ENCODE measurements at places on chromosomes 12 and 14.

GRCh38 chr12:99935608-99936007 is 49.1 kb downstream of the ANKS1B start:
- no peaks in the 10 kb centered on the region for H3K4me1 ChIP-seq
- 0 out of 2 replicates have a peak, but pooled peaks cover 6% of the 10 kb centered on the region for H3K27me3 ChIP-seq
- H3K27ac ChIP-seq: no peak overlapping the region
- H3K36me3 ChIP-seq: no peaks in the 10 kb centered on the region
- no peak for DNase-seq

DNA sequence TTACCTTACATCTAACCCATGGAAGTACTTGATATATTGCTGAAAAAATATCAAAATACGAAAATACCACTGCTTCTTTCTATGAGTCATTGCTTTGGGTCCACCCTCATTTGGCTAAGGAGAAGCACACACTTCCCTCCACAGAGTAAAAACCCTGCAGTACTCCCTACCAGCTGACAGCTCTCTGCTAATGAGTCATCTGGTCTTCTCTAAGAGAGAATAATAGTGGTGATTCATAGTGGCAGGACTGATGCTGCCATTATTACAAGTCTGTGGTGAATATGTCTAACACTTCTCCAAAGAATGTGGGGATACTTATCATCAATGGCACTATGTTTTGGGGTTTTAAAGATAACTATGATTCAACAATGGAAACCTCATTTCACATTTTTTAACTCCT is 90.7 kb downstream of the PPFIA2 start:
- no peak overlapping the region for H3K4me3 ChIP-seq
- H3K36me3 ChIP-seq: no peaks in the 10 kb centered on the region
- no peaks in the 10 kb centered on the region for H3K4me1 ChIP-seq
- peak; percentile 52 for DNase-seq

GRCh38 chr12:48988030-48988649 is 10.0 kb downstream of the WNT1 start:
- H3K36me3 ChIP-seq: no peaks in the 10 kb centered on the region
- H3K27me3 ChIP-seq: no peaks in the 10 kb centered on the region
- DNase-seq: peak; percentile 71
- no peak overlapping the region for H3K4me3 ChIP-seq
- no peaks in the 10 kb centered on the region for H3K4me1 ChIP-seq
- no peak overlapping the region for H3K27ac ChIP-seq

GRCh38 chr12:113097716-113098440 is 37.7 kb downstream of the RASAL1 start:
- no peaks in the 10 kb centered on the region for H3K36me3 ChIP-seq
- H3K27me3 ChIP-seq: no peaks in the 10 kb centered on the region
- no peak for DNase-seq

GRCh38 chr14:95065411-95065810 is 91.9 kb downstream of the DICER1 start:
- H3K4me1 ChIP-seq: no peaks in the 10 kb centered on the region
- H3K27ac ChIP-seq: no peak overlapping the region
- no peaks in the 10 kb centered on the region for H3K36me3 ChIP-seq
- no peak for DNase-seq
- no peak overlapping the region for H3K4me3 ChIP-seq

DNA sequence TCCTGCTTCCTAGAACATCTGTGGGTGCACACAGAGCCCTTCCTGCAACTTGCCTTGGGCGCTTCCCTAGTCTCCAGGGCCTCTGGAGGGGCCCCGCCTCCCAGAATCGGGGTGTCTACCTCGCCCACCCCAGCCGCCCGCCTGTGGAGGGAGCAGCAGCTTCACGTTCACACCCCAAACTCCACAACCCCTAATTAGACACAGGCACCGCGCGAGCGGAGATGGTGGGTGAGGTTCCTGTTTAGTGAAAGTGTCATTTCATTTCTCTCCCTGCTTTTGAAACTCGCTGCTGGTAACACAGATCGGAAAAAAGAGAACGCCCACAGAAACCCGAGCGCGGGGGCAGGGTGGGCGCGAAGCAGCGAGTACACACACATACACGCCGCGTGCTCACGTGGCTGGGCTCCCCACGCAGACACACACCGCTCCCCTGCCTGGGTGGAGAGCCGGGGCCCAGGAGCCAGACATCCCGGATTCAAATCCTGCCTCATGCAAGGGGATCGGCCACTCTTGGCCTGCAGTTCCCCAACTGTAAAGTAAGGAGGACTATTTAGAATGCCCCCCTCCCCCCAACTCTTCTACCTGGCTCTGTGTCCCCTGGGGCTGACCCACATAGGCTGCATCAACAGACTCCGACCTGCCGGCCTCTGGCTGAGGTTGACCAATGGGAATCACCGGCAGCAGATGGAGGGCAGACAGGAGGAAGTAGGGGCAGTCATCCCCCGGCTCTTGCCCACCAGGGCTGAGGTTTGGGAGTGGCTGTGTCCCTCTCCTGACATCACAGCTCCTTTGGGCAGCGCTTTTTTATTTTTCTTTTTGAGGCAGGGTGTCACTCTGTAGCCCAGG is 79.2 kb upstream of the NCOR2 start:
- H3K27me3 ChIP-seq: no peaks in the 10 kb centered on the region
- no peak overlapping the region for H3K4me3 ChIP-seq
- H3K36me3 ChIP-seq: no peaks in the 10 kb centered on the region
- H3K4me1 ChIP-seq: no peaks in the 10 kb centered on the region
- DNase-seq: no peak

- no peak for DNase-seq
- no peaks in the 10 kb centered on the region for H3K36me3 ChIP-seq
- peak overlapping the region; percentile 64 for H3K4me3 ChIP-seq
- H3K4me1 ChIP-seq: peaks cover 11% of the 10 kb centered on the region
- peaks cover 25% of the 10 kb centered on the region for H3K27me3 ChIP-seq
- no peak overlapping the region for H3K27ac ChIP-seq
Measured at GRCh38 chr12:57460841-57461275, 1.3 kb downstream of the GLI1 start.

DNA sequence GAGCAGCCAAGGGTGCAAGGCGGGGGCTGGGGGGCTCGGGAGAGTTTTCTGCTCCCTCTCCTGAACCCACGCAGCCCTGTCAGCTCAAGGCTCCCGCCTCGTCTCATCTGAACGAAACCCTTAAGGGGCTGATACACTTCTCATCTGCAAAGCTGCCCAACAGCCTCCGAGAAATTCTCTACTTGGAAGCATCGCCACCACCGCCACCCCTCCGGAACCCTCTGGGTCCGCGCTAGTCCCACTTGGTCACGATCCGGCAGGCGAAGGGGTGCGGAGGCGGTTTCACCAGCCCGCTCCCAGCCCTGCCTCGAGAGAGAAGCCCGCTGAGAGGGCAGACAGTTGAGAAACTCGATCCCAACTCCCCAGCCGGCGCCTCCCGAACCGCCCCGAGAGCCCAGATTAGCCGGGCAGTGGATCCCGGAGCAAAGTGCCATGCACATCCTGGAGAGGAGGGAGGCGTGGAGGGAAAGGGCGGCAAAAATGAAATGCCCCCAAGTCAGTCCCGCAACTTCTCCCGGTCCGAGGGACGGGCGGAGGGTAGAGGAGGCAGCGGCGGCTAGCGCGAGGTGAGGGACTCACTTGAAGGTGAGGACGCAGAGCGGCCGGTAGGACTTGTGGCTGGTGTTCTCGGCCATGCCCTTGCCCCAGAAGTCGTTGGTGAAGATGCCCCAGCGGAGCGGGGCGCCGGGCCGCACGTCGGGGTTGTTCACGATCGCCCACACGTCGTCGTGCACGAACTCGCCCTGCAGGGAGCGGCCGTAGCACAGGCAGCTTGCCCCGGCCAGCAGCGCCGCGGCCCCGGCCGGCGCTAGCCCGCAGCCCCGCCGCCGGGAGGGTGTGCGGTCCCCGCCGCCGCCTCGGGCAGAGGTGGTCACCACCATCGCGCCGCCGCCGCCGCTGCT is 620 bp downstream of the TMTC1 start:
- peaks cover 57% of the 10 kb centered on the region for H3K27me3 ChIP-seq
- H3K4me1 ChIP-seq: no peaks in the 10 kb centered on the region
- peak overlapping the region; percentile 69 for H3K4me3 ChIP-seq
- no peak overlapping the region for H3K27ac ChIP-seq
- peak; percentile 14 for DNase-seq
- no peaks in the 10 kb centered on the region for H3K36me3 ChIP-seq

- H3K36me3 ChIP-seq: peaks cover 2% of the 10 kb centered on the region
- DNase-seq: peak; percentile 40
- H3K4me3 ChIP-seq: peak overlapping the region; percentile 93
- peaks cover 24% of the 10 kb centered on the region for H3K4me1 ChIP-seq
- no peaks in the 10 kb centered on the region for H3K27me3 ChIP-seq
Measured at GRCh38 chr12:55974308-55974730, 441 bp downstream of the RAB5B start.

DNA sequence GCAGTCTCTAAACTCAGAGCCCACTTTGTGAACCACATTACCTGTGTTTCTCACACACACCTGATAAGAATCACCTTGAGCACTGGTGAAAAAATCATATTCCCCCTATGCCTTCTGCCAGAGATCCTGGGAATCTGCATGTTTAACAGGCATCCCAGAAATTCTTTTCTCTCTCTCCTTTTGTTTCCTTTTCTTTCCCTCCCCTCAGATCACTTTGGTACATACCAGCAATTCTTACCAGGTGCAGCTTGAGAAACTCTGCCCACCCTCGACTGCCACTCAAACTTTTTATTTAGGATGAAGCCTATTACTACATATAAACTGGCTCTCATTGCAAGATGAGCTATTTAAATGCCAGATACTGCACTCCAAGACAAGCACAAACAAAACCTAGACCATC is 36.0 kb downstream of the HECTD4 start:
- DNase-seq: no peak
- H3K4me3 ChIP-seq: no peak overlapping the region
- no peak overlapping the region for H3K27ac ChIP-seq

DNA sequence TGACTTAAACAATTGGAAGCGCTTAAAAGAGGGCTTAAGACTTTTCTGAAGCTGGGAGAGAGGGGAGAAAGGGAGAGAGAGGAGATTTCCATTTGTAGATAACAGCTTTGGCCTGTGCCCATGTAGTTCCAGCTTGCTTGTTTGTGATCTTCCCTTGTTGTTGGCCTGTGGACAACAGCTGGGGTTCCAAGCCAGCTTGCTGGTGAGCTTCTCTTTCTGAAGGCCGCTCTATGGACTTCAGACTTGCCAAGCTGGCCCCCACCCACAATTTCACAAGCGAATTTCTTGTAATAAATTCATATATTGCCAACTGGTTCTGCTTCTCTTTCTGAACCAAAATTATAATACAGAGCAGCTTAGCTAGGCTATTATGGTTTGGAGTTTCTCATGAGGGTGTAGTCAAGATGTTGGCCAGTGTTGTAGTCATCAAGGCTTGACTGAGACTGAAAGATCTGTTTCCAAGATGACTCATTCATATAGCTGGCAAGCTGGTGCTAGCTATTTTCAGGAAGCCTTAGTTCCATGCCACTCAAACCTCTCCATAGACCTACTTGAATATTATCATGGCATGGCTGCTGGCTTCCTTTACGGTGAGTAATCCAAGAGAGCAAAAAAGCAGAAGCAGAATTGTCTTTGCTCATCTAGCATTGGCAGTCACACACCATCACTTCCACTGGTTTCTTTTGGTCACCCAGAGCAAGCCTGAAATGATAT is 89.4 kb downstream of the ATP23 start:
- H3K27me3 ChIP-seq: no peaks in the 10 kb centered on the region
- peaks cover 28% of the 10 kb centered on the region for H3K4me1 ChIP-seq
- H3K4me3 ChIP-seq: no peak overlapping the region
- peaks cover 2% of the 10 kb centered on the region for H3K36me3 ChIP-seq
- H3K27ac ChIP-seq: peak overlapping the region; percentile 62

DNA sequence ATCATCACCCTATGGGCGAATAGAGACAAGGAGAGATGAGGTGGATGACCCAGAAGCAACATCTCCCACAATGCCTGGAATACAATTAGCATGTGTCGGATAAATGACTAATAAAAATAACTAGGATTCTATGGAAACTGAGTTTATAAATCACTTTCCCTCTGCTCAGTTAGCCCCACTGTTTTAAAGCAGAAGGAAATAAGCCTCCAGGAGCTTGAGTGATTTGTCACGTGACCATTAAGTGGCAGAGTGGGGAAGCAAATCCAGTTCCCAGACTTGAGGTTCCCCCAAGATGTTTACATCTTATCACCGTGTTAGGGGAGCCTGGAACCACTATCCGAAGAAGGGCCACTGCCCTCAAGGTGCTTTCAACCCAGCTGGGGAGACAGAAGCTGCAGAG is 136.5 kb upstream of the CCND2 start:
- H3K27ac ChIP-seq: no peak overlapping the region
- no peak overlapping the region for H3K4me3 ChIP-seq
- no peak for DNase-seq
- no peaks in the 10 kb centered on the region for H3K4me1 ChIP-seq

- H3K4me1 ChIP-seq: peaks cover 24% of the 10 kb centered on the region
- H3K27ac ChIP-seq: no peak overlapping the region
- DNase-seq: no peak
- H3K4me3 ChIP-seq: no peak overlapping the region
Measured at GRCh38 chr14:99806836-99807235, 13.6 kb downstream of the EML1 start.

DNA sequence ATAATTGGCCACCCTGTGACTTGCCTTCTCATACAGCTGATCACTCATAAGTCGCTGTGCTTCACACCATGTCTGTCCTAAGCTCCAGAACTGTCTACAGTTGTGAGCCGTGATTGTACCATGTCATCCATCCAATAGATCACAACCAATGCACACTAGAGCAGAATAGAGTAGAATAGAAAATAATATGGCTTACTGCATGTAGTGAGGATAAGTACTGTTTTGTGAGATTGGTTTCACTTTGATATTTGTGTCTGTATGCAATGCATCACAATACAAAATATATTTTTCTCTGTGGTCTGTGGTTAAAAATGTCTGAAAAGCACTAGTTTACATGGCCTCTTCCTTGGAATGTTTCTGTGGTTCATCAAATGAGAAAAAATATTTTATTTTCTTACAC is 237.6 kb upstream of the PRKD1 start:
- no peak overlapping the region for H3K27ac ChIP-seq
- no peak for DNase-seq
- H3K4me3 ChIP-seq: no peak overlapping the region
- H3K4me1 ChIP-seq: no peaks in the 10 kb centered on the region
- H3K27me3 ChIP-seq: peaks cover 22% of the 10 kb centered on the region

DNA sequence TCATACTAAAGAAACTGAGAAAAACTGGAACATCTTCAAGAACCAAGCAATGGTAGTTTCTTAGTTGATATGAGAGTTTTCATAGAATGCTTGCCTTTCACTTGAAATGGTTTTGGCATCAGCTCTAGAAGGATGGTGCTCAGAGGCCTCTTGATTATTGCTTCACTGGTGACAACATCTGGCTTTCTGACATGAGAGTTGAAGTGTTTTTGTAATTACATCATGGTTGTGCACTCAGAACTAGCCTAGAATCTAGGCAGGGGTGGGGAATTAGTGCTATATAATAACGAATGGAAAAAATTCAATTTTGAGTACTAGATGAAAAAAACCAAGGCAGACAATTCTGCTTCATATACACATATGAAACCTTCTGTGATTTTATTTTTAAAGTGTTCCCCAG is 172.8 kb upstream of the LMNTD1 start:
- no peaks in the 10 kb centered on the region for H3K36me3 ChIP-seq
- no peak for DNase-seq
- H3K27ac ChIP-seq: no peak overlapping the region
- no peak overlapping the region for H3K4me3 ChIP-seq

All from PC-3 (cell line).